MCF 10A (cell line): ENCODE measurements at places on chromosomes 1 and 21.
A peak's percentile ranks its signal among the peaks of the same experiment; 100 is the strongest.

DNA sequence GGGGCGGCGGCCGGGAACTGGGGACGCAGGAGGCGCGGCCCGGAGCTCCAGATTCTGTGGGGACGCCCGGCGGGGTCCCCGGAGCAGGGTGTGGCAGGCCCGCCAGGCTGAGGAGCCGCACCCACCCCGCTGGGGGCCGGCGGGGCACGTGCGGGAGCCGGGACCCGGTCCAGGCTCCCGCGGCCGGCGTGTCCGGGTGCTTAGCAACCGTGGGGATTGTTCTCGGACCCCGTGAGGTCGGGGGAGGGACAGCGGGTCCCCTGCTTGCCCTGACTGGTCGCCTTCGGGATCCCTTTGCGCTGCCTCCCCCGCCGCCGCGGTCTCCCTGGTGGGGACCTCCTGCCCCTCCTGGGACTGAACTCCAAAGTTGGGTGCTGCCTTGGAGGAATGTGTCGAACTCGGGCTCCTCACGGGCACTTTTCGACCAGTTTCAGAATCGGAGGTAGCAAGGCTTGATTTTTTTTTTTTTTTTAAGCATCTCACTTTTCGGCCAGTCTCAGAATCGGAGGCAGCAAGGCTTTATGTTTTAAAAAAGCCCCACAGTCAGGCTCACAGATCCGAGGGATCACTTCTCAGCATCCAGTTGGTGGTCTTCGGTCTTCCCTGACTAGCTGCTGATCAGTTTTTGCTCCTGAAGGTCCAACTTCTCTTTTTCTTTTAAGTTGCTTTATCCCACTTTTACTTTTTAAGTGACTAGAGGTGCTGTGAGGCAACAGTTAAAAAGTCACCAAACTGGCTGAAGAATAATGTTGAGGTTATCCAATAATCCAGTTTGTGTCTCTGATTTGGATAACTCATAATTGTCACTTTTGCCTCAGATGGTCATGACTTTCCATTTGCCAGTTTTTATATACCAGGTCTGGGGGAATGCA, 648 bp downstream of the FAM76A start:
- DNase-seq, result peak; percentile 27

GRCh38 chr21:45481977-45482898, 60.0 kb downstream of the SLC19A1 start:
- no peak for DNase-seq

DNA sequence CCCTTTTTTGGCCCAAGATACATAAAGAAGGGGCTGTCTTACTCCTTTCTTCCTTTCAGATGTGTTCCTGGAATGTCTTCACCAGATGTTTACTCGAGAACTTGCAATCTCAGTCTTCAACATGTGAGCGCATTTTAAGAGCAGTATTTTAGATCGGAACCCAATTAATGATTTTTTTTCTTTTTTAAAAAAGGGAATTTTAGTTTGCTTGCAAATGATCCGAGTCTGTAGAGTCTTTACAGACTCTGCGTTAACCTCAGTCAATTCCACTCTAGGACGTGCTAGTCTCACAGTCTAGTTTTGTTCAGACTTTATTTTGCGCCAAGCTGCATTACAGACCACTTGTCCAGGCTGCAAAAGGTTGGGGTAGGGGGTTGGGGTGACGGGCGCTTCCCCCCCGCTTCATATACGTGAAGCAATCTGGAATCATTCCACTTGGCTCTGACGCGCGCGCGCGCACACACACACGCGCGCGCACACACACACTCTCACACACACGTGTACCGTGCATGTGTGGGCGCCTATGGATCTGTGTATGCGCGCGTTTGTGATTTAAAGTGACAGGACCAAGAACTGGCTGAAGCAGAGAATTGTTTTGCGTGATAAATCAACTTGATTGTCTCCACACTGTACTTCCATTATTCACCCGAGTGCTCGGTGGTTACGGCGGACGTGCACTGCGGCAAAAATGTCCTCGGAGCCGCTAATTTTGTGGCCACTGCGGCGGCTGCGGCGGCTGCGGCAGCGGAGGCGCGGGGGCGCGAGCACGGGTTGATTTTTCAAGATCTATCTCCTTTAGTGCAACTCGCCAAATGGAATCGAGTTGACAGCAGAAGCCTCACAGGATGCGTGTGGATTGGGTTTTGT, 25.6 kb upstream of the NFIA start:
- peak; percentile 63 for DNase-seq

- no peak for DNase-seq
Observed at GRCh38 chr1:238018214-238018613, 127.5 kb upstream of the ZP4 start.

GRCh38 chr21:33018707-33019465, 6.8 kb upstream of the OLIG2 start:
- DNase-seq, result no peak

GRCh38 chr21:17819114-17819876, at the start of gene C21orf91:
TSS of gene C21orf91 (minus strand) at chr21:17819356. CDS start at chr21:17818318, 1,038 bp downstream.
- DNase-seq, result peak; percentile 80

DNA sequence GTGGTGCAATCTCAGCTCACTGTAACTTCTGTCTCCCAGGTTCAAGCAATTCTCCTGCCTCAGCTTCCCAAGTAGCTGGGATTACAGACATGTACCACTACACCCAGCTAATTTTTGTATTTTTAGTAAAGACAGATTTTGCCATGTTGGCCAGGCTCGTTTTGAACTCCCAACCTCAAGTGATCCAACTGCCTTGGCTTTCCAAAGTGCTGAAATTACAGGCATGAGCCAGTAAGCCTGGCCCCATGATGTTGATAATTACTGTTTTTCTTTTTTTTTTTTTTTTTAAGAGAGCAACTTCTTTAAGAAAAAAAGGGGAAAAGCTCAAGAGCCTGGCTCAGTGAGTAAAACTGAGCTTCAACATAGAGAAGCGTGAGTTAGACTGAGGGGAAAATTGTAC, 9.6 kb upstream of the SOAT1 start:
- no peak for DNase-seq

DNA sequence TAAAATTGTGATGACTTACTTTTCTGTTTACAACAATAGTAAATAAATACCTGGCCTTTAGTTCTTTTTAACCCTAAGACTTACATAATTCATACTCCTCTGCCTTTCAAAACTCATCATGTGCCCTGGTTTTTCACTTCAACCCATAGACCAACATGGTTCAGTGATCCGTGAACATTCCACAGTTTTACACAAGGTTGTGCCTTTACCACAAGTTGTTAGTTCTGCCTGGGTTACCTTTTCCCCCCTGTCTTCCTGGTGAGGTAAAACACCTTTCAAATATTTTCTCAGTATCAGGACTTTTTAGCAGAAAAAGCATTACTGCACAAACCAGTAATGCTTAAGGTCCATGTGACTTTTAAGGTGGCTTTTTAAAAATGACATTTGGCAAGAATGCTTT, 1466.4 kb downstream of the PLA2G4A start:
- DNase-seq, result no peak

DNA sequence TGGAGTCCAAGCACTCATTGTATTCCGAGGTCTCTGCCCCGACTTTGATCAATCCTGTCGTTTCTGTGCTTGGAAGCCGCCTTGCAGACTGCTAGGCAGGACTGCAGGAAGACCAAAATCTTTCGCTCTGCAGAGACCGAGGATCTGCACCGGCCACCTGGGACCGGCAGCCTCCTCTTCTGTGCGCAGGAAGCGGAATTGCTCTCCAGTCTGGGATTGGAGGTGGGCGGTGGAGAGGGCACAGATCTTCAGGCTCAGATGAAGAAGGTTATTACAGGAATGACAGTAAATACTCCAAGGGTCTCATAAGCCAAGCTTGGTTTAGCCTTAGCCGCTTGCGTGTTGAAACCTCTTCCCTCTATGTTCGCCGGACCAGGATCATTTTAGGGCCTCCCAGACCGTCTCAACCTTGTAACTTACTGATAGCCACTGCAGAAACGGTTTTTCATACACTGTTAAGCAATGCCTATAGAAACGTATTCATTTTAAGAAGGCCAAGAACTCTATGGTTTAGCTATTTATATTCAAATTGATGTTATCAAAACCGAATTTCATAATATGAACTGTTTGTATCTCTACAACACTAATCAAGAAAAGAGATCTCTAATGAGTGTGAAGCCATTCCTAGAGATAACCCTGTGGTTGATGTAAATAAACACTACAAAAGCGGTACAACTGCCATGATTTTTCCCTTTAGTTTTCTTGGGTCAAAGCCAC, 1.1 kb downstream of the MIA3 start:
- DNase-seq, result peak; percentile 43
